ENCODE measurements at places on chromosomes 1 and 21.

- DNase-seq, result no peak
Measured at GRCh38 chr21:32884062-32884461, 112.5 kb upstream of the PAXBP1 start.

DNA sequence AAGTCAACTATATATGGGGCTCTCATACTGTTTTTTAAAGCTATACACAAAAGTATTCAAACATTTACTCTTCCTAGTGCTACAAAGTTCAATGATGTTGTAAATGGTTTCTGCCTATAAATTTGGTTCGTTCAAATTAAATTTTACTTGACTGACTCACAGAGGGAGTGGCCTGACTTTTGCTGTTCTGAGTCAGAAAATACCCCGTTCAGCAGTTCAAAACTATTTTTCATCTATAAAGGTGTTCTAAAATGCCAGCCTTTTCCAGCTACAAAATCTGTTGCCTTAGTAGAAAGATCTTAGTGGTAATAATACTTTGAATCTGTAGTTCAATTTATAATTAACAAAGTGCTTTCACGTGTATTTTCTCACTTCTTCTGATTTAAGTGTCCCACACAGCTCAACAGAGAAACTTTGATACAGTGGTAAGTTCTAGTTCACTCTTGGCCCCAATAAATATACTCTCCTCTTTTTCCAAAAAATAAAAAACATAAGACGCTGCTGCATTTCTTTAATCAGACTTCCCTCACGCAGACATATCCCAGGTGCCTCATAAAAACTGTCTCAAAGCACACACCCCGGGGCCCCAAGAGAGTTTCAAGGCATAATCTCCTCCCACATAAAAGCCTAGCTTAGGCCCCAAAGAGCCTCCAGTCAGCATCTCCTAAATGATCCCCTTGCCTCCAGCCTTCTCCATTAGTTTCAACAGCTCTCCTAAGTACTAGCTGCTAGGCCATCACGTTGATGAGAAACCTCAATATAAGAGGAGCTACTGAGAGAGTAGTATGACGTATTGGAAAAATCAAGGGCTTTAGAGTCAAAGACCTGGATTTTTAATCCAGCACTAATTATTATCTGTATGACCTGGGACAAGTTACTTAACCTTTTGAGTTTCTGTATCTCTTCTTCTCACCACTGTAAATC is 3.2 kb downstream of the PTP4A2 start:
- no peak for DNase-seq

- DNase-seq, result no peak
Measured at GRCh38 chr1:235088430-235088829, 40.2 kb downstream of the TOMM20 start.

DNA sequence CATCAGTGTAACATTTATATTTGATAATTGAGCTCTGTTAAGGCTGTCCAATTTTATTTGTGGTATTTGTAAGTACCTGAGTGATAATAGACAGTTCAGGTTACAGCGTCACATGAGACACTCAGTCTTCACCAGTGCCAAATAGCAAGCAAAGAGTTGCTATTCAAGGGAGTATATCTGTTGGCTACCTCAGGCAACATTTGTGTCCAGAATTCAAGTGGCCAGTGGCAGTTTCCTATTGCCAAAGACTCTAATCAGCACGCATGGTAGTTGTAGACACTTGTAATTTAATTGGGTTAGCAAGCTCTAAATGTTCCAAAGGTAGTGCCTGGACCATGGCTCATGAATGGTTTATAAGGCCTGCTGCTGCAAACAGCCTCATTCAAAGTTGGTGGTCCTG is 1524.3 kb upstream of the B3GALT2 start:
- DNase-seq, result no peak

- DNase-seq, result no peak
Measured at GRCh38 chr21:21232320-21232719, 234.1 kb downstream of the NCAM2 start.

GRCh38 chr1:58477390-58477789 is 69.1 kb downstream of the OMA1 start:
- no peak for DNase-seq

DNA sequence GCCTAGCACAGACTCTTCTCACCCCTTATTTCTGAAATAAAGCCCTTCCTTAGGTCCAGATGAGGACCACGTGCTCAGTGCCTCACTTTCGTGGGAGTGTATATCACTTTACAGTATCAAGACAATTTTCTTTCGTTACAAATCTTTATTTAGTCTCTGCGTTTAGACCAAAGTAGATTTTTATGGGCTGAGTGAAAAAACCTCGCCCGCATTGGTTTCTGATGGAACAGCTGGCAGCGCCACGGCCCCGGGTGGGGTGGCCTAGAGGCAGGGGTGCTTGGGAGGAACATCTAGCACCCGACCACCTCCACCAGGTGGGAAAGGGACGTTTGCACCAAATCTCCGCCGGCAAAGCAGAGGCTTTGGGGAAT is 7.6 kb downstream of the SIM2 start:
- no peak for DNase-seq

DNA sequence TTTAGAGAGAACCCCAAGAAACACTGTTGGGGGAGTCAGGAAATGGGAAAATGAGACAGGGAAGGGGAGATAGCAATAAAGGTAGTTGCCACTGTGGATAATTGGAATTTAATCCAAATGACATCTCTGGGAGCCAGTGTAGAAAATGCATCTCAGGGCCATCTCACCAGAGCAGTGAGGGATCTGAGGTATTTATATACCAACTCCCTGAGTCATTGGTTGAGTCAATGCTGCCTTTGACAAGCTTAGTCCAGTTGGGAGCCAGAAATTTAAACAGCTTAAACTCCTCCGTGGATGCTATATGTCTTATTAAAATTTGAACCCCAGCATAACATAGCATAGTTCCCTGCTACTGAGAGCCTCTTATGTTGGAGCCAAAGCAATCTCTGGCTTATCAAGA is 140.3 kb downstream of the SLC30A10 start:
- no peak for DNase-seq

- no peak for DNase-seq
Measured at GRCh38 chr1:4483021-4483625, 171.3 kb upstream of the AJAP1 start.

DNA sequence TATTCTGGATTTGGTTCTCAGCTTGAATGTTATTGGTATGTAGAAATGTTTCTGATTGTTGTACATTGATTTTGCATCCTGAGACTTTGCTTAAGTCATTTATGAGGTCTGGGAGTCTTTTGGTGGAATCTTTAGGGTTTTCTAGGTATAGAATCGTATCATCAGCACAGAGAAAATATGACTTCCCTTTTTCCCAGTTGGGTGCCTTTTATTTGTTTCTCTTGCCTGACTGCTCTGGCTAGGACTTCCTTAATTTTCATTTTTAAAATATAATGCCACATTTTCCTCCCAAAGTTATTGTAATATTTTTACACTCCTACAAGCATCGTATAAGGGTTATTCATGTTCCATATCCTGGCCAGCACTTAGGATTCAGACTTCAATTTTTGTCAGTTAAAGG is 111.1 kb downstream of the FNBP1L start:
- no peak for DNase-seq

DNA sequence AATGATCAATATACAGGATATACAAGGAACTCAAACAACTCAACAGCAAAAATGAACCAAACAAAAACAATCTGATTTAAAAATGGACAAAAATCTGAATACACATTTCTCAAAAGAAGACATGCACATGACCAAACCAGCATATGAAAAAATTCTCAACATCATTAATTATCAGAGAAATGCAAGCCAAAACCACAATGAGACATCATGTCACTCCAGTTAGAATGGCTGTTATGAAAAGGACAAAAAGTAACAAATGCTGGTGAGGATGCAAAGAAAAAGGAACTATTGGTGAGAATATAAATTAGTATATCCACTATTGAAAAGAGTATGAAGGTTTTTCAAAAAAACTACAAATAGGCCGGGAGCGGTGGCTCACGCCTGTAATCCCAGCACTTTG is 42.0 kb downstream of the FCRL3 start:
- no peak for DNase-seq

DNA sequence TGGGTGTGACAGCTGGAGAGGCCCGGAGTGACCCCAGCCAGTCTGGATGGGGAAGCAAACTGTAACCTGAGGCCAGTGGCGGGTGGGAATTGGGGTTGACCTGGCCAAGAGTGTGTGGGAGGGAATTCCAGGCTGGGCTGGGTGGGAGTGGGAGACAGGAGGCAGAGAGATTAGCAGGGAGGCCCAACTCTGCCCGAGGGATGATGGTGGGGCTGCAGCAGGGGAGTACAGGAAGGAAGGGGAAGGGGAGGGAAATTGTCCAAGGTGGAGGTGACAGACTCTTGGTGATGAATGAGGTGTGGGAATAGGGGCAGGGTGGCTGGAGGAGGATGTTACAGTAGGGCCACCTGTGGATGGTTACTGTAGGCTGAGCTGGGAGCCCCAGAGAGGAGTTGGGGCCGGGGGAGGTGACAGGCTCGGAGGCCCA is 40.4 kb downstream of the HUNK start:
- DNase-seq, result no peak

DNA sequence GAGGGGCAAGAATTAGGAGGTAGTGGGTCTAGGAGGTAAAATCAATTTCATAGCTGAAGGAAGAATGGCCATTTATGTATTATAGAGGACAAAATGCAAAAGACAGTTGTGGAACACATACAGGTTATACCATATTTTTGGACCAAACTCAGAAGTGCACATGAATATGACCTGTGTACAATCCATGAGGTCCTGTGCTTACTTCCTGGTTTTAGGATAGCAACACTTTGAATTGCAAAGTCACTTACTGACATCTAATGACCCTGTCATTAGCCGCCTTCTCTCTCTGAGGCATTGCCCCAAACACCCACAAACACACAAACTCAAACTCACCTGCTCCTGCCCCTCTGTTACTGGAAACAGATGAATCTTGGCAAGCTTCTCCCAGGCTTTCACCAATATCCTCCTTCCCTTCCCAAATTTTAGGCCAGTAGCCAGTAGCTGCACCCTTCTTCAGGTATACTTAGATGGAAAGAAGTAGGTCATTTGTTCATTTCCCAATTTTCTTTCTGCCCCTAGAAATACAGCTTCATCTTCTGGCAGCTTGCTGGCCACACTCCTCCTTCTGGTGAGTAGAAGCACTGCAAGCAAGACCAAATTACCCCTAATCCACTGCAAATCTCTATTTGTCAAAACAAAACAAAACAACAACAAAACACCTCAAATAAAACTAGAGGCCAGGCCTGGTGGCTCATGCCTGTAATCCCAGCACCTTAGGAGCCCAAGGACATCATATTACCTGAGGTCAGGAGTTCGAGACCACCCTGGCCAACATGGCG is 13.7 kb upstream of the RPL5 start:
- no peak for DNase-seq

DNA sequence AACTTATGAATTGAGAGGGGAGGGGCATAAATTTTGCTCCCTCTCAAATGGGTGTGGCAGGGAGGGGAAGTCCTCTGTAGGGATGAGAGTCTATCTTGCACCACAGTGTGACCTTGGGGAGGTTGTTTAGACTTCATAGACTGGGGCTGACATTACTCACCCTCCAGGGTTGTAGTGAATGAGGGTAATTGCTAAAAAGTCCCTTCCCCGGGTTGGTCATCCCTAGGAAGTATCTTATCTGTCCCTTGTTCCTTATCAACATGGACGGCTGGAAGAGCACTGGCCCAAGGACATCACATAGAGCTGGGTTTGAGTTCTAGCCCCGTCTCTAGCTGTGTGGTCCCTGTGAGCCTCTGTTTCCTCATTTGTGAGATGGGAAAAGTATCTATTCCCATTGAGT is 52.4 kb upstream of the SLC2A1 start:
- DNase-seq, result no peak

GRCh38 chr1:109351457-109351856 is 44.6 kb upstream of the MYBPHL start:
- DNase-seq, result no peak

- no peak for DNase-seq
Measured at GRCh38 chr1:232793944-232794343, 11.3 kb upstream of the MAP10 start.

DNA sequence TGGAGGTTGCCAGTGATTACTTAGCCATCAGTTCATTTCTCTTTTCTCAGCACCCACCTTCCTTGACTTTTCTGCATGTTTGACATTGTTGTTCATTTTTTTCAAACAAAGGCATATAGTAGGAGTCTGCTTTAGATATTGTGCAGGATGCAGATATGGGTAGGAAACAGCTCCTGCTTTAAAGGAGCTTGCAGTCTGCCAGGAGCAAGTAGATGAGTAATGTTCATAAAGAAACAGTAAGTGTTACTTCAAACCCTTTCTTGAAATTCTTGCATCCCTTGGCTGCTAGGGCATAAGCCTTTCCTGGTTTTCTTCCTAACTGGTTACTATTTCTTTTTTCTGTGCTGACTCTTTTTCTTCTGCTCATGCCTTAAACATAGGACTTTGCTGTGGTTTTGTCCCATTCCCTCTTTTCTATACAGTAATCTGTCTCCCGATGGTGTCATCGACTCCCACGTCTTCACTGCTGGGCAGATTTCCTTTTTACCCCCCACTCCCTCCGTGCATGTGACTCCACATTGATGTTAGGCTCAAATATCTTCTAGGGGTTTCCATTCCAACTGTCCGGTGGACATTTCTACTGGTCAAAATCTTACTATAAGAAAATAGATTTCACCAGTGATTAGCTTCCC is 20.4 kb downstream of the PTGFRN start:
- DNase-seq, result no peak

- no peak for DNase-seq
Measured at GRCh38 chr1:215477632-215478031, 89.5 kb upstream of the KCTD3 start.

DNA sequence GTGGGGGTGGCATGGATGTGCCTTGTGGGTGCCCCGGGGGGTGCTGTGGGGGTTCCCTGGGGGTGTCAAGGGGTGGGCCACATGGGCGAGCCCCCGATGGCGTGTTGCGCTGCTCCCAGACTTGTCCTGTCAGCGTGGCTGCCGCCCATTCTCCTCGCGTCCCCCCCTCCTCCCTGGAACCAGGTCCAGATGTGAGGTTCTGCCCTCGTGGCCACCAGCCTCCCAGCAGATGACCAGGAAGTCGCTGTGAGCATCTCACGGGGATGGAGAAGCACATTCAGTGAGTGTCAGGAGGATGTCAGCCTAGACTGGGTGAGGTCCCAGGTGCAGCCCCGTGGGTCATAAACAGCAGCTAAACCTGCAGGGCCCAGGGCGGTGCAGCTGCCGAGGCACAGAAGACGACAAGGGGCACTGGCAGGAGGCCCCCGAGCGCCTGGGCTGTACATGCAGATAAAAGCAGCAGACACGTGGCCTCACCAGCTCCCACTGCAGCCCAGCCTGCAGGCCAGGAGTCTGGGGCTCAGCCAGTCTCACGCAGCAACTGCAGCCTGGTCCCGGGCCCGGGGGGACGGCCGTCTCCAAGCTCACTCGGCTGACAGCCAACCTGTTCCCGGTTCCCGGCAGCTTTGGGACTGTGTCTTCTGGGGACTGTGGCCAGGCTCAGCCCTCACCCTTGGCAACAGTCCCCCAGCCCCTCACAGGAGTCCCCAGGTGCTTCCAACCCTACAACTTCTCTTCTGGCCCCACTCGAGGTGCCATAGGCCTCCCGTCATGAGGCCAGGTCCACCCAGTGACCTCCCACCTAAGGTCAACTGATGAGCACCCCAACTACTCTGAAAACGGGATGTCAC is 17.5 kb upstream of the COL6A2 start:
- DNase-seq, result no peak

- DNase-seq, result no peak
Measured at GRCh38 chr1:247273013-247273412, 17.1 kb downstream of the VN1R5 start.

Measured in stimulated activated CD8-positive, alpha-beta memory T cell treated with anti-CD3 and anti-CD28 coated beads, Interleukin-7, amount 100 ng/mL, for 4 hours (primary cell).